ENCODE measurements at places on chromosomes 6 and 20.

DNA sequence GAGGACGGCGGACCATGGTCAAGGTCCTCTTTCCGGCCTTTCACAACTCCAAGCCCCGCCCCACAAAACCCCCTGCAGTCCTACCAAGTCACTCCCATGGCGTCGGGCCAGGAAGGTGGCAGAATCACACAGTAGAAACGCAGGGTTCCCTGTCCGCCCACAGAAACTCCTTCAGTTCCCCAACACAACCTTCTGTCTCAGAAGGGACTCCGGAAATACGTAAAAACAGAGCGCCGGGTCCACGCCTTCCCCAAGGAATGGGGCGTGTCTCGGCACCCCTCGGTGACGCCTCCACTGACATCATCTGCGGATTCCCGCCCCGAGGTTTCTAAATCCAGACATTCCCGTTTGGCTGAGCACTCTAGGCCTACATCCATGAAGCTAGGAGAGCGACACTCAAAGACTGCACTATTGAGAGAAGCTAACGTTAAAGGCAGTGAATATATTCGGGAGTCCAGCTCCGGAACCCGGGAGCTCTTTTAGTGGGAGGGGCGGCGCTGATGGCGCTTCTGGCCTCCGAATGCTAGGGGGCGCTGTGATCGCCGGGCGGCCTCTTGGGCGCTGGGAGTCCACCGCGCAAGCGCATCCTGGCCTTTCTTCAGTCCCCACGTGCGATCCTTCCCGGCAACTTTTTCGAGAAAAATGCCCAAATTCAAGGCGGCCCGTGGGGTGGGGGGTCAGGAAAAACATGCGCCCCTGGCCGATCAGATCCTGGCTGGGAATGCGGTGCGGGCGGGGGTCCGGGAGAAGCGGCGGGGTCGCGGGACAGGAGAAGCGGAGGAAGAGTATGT, at the start of the genes BYSL and MED20:
BYSL (plus strand) TSS at position 579 of the 791 bp plus-strand sequence; CDS start at position 643, 64 bp downstream.
MED20 (minus strand) TSS at position 219 of the 791 bp plus-strand sequence; CDS start at position 98, 121 bp downstream.
- DNase-seq, result peak; percentile 88

DNA sequence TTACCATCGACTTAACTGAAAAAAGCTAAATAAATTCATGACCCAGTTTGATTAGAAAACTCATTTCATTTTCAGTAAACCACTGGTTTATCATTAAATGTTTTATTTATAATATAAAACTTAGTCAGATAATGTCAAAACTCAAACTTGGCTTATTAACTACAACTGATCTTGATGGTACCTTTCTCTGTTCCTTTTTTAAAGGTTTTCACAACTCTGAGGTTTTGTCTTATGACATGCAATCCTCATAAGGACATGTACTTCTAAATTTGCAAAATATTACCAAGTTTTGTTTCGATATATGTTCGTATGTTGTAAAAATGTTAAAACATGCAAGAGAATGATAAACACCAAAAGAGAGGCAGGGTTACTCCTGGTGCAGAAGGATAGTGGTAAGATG, 82.5 kb upstream of the PDE10A start:
- DNase-seq, result no peak

GRCh38 chr6:28868873-28869272, 54.9 kb downstream of the TRIM27 start:
- no peak for DNase-seq

DNA sequence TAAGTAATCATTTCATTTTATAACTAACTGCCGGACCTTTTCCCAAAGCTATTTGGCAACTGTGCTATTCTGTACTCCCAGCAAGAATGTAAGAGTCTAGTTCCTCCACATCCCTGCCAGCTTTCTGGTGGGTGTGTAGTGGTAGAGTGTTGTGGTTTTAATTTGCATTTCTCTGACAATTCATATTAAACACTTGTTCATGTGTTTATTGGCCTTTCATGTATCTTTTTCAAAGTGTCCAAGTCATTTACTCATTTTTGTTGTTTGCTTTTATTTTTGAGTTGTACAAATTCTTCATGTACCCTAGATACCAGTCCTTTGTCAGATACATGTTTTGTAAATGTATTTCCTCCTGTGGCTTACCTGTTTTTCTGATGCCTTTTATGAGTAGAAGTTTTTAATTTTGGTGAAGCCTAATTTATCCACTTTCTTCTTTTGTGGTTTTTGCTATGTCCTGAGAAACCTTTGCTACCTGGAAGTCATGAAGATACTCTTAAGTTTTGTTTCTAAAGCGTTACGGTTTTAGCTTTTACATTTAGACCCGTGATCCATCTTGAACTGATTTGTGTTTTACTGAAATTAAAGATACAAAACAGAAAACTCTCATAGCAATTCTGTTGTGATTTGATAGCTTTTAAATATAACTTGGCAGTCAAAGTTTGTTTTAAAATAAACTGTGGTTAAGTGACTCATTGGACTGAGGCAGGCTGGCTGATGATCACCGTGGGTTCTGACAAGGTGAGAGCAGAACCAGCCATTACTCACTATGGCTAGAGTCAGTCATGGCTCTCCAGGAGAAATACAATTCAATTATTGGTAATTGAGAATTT, 8.0 kb downstream of the MYLIP start:
- DNase-seq, result no peak

- DNase-seq, result no peak
These were observed 124.9 kb downstream of the SCML4 start for GRCh38 chr6:107699254-107699653.

DNA sequence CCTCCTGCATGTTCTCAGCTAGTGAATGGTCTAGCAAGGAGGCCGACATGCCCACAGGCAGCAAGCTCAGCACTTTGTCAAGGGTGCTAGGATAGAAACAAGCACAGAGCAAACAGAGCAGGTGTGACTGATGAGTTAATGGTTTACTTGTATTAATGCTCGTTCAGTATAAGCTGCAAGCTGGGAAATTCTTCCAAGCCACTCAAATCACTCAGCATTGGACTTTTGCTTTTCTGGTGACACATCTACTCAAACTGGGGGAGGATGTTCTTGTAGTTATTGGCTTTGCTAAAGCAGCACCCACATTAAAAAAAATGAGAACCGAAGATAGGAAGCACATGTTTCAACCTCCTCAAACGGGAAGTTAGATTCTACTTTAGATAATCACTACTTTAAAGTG, 43.1 kb upstream of the NEDD9 start:
- DNase-seq, result no peak

GRCh38 chr6:46305833-46306232, 135.1 kb upstream of the ENPP5 start:
- peak; percentile 32 for DNase-seq

GRCh38 chr6:124438546-124439065, 523.6 kb upstream of the RNF217 start:
- no peak for DNase-seq
